ENCODE measurements at places on chromosomes 5 and 9.

GRCh38 chr9:129556491-129557191 is 64.3 kb downstream of the C9orf50 start:
- no peak for DNase-seq

- DNase-seq = no peak
Measured at GRCh38 chr5:134932508-134932907, 27.6 kb downstream of the PCBD2 start.

DNA sequence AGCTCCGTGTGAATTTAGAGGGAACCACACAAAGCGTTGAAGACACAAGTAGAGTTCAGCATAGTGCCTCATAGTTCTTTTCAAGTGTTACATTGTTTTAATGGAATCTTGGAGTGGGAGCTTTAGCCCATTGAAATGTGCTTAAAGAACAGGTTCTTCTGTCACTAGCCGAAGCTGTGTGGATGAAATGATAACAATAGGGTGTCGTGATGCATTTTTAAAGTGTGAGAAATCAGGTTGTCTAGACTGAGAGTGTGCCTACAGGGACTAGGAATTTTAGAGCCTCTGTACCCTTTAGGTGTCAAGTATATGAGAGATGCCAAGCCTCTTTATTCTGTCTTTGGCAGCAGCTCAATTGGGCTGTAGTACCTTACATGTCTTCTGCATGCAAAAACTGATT is 83.0 kb downstream of the NDUFS4 start:
- DNase-seq = no peak

DNA sequence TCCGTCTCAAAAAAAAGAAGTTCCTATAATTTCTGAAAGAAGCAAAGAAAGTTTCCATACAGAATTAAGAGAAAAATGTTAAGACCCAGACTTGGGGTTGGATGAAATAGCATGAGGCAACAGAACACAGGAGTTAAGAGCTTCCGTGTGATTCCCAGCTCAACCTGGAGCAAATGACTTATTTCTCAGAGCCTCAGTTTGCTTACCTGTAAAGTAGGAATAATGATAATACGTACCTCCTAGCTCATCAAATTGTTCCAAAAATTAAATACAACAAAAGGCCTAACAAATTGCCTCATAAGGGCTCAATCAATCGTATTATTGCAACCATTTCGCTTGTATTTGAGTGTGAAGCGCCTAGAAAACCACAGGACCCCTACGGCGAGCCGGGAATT is 600 bp upstream of the GPR107 start:
- no peak for DNase-seq

DNA sequence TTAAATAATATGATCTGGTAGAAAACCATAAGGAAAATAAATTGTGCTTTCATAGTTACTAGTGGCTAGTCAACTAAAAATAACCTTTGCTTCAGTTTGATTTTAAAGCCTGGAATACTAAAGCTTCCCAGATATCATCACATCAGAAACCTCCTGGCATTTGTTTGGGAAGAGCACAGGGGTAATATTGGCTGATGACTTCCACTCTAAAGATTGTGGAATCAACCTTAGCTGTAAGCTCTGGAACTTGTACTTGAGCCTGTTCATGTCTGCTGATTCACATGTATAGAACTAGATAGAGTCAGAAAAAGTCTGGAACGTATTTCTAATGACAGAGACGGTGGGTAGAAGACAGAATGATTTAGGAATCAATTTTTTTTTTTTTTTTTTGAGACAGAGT is 345.0 kb downstream of the CWC27 start:
- DNase-seq = no peak

GRCh38 chr9:119907056-119907455 is 537.8 kb upstream of the BRINP1 start:
- no peak for DNase-seq
